A549 treated with AZD2906 at 1 μM for 4 hours (cell line): ENCODE measurements at places on chromosomes 7 and 10. TPM values are rescaled to one million over a fixed set of nuclear protein-coding genes. Genes with fewer than 3 reads are reported as not detected.

ADAM8 gene
- 2.2 to 4.2 TPM (median 2.9 TPM) in 5 replicates for total RNA-seq

USP6NL gene
- total RNA-seq, result 10.8 to 13.0 TPM (median 11.8 TPM) in 5 replicates

WEE2 gene
- not detected in 5 replicates for total RNA-seq

MARVELD1 gene
- total RNA-seq, result 43.7 to 55.5 TPM (median 52.2 TPM) in 5 replicates

GIMAP8 gene
- total RNA-seq, result 0.01 TPM in 1 of 5 replicates, not detected in the others

CDHR3 gene
- 3.7 to 4.6 TPM (median 4.1 TPM) in 5 replicates for total RNA-seq

SPAM1 gene
- not detected in 5 replicates for total RNA-seq

TCAF2 gene
- total RNA-seq, result 1.2 to 1.5 TPM (median 1.4 TPM) in 5 replicates

GDF2 gene
- not detected in 5 replicates for total RNA-seq

TMEM209 gene
- total RNA-seq, result 12.0 to 17.1 TPM (median 13.9 TPM) in 5 replicates

TAC1 gene
- 0.07 TPM in 1 of 5 replicates, not detected in the others for total RNA-seq
